Activated CD4-positive, alpha-beta T cell treated with anti-CD3 and anti-CD28 coated beads for 4 hours (primary cell): ENCODE measurements at places on chromosomes 13 and 19.
A peak's percentile ranks its signal among the peaks of the same experiment; 100 is the strongest.

DNA sequence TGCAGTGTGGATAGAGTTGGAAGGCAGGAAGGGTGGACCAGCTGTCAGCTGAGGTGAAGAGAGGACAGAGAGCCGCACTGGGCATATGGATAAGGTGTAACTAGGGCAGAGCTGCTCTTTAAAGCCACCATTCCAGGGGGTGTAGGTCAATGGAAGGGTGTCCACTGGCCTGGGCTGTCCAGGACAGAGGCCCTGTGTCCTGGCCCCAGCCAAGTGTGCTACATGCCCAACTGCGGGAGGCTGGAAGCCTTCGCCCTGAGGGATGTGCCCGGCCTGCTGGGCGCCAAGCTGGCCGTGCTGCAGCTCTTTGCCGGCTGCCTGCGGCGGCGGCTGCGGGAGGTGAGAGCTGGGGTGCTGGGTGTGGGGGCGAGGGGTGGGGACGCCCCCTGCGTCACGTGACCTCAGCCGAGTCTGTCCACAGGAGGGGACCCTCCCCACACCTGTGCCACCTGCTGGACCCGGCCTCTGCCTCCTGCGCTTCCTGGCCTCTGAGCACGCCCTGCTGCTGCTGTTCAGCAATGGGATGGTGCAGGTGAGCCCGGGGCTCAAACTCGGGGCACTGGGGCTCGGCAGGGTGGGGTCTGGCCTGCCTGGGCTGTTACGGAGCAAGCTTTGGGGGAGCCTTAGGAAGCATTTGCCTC, 9.8 kb downstream of the PLK5 start:
- DNase-seq, result no peak

DNA sequence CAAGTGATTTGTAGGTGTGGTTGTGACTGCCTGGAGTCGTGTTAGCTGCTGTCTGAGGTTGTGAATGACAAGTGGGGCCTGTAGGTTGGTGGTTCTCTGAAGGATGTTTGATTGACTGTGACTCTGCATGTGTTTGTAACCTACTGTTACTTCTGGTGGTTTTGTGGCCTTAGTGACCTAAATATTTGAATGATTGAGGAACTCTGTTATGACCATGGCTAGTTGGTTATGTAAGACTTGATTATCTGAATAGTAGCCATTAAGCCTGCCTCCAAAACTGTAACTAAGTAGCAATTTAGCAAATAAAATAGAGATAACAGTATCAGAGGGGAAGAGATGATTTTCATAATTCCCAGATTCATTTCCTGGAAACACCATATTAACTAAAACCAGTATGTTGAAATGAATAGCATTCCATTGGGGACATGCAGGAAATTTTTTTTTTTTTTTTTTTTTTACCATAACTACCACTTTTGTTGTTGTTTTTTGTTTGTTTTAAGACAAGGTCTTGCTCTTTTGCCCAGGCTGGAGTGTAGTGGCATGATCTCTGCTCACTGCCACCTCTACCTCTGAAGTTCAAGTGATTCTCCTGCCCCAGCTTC, 865 bp downstream of the ZNF382 start:
- no peak for DNase-seq

DNA sequence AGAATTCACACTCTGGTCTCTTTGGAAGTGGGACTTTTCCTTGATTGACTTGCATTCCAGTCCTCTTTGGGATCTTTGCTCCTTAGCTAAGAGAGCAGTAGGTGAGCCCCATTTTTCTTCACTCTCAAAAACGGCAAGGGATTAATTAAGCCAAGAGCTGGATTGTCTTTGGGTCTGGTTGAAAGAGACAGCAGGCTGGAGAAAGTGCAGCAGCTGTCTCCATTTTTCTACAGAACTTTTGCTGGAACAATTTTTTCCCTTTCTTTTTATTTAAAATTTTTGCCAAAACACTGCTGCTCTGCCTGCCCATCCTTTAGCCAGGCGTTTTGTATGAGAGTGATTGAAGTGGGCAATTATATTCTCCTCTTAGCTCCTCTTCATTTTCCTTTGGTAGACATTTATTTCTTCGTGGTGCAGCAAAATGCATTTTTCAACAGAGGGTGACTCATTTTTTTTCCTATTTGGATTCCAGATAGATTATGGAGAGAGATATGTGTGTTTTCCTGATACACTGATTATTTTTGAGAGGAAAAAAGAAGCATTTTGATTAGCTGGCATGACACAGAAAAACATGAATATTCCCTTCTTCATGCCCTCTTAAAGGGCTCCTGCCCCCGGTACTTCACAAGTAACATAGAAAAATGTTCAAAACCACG, 371.2 kb upstream of the NBEA start:
- DNase-seq, result no peak

DNA sequence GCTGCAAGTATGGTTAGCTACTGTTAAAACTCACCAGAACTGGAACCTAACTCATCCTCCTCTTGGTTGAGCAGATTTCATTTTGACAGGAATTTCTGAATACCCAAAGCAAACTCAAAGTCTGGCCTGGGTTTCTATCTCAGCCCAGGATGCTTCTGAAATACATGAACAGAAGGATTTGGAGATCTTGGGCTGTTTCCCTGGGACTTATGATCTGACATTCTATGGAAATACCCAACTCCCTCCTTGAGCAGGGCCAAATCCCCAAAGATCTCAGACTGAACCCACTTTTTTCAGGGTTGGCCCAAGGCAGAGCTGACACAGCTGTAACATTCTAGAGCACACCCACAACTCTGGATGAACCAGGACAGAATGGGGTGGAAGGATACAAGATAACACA, 1.1 kb upstream of the ITM2B start:
- no peak for DNase-seq

- no peak for DNase-seq
Measured at GRCh38 chr13:64801768-64802167, 2428.4 kb downstream of the PCDH9 start.

- no peak for DNase-seq
Measured at GRCh38 chr13:28704282-28704681, 14.5 kb downstream of the SLC46A3 start.

DNA sequence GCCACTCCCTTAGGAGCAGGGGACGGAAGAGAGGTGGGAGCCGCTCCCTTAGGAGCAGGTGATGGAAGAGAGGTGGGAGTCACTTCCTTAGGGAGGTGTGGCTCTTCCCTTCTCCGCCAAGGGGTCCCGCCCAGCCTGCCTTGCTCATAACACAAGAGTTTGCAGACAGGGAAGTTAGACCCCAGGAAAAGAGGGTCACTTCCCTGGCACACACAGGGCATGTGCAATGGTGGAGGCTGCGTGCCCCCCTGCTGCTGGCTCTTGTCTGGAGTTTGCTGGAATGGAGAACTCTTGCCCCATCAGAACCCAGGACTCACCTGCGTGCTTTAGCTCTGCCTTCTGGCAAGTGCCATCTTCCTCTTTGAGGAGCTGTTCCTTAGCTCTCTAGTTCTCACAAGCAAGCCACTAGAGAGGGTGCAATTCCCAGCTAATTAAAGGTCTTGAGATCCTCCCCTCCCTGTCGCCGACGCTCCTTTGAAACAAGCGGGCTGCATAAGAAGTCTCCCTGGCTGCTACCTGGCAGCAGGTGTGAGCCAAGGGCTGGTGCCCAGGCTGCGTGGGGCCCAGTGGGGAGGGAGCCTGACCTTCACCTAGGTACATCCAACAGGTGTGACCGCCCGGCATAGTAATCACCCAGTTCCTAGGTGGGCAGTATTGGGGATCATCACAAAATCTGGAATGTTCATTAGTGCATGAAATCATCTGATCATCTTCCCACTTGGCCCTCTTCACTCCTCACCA, 281.6 kb downstream of the ZNF536 start:
- no peak for DNase-seq

GRCh38 chr13:80462567-80462966, 121.6 kb upstream of the SPRY2 start:
- DNase-seq, result no peak

- no peak for DNase-seq
Measured at GRCh38 chr13:78657699-78658629, 991 bp downstream of the OBI1 start.

GRCh38 chr19:49368711-49369358, 5.2 kb downstream of the DKKL1 start:
- no peak for DNase-seq

DNA sequence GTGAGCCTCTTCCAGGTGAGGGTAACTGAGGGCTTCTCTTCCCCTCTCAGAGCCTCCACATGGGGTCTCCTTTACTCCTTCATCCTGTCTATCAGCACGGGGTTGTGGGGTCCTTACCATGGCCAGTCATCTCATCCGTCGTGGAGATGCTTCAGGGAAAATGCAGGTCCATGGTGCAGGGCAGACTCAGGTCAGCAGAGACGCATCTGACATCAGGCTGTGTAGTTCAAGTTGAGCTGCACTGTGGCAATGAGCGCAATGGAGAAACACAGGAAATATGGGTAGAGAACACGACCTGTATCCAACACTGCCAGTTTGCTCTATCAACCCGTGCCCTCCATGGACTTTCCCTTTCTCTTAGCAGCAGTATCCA, 13.9 kb downstream of the LILRA5 start:
- DNase-seq, result no peak

- no peak for DNase-seq
Measured at GRCh38 chr19:38170334-38170733, 53.7 kb downstream of the DPF1 start.

GRCh38 chr19:55253842-55254624, 4.8 kb downstream of the PPP6R1 start:
- peak; percentile 62 for DNase-seq

GRCh38 chr13:77720988-77721387, 23.5 kb downstream of the SLAIN1 start:
- no peak for DNase-seq

DNA sequence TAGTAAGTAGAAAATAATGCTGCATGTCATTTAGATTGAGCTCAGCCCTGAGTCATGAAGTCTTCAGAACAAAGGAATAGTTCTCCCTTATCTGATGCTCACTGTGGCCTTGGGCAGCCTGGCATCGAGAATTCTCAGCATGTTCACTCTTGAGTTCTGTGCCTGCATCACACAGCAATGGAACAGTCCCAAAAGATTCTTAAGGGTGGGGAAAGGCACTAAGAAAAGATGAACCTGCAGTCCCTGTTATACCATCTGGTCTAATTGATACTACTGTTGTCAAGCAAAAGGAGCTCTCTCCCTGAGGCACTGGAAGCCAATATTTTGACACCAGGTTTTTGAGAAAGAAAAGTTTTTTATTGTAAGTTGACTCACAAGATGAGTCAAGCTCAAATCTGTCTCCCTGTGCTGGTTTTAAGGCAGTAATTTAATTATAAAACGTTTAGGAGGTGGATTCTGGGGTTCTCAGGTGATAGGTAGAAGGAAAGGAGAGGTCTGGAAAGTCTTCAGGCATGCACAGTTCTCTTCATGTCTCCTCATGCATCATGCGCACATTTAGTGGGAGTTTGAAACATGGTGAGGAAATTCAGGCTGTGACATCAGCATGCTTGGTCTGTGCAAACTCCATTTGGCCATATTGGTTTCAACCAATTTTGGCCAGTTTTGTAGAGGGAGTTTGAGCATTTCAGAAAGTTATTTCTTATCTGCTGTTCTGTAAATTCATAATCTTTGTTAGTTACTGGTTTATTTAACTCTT, 38.1 kb upstream of the ZNF766 start:
- no peak for DNase-seq

DNA sequence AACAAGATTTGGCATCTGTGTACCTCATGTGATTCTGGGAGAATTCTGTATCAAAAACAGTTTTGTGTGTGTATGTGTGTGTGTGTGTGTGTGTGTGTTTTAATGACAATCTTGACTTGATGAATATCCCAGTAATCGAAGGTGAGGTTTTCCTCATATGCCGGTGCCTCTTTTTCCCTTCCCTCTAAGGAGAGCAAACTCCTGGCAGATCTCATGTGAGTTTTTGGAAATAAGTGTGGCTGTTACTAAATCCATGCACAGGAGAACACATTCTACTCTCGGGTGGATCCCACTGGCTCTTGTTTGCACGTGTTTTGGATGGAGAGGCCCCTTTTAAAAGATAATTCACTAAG, 29.0 kb upstream of the CEBPG start:
- DNase-seq, result no peak

GRCh38 chr19:46944918-46945628, 74.6 kb upstream of the NPAS1 start:
- DNase-seq, result no peak

DNA sequence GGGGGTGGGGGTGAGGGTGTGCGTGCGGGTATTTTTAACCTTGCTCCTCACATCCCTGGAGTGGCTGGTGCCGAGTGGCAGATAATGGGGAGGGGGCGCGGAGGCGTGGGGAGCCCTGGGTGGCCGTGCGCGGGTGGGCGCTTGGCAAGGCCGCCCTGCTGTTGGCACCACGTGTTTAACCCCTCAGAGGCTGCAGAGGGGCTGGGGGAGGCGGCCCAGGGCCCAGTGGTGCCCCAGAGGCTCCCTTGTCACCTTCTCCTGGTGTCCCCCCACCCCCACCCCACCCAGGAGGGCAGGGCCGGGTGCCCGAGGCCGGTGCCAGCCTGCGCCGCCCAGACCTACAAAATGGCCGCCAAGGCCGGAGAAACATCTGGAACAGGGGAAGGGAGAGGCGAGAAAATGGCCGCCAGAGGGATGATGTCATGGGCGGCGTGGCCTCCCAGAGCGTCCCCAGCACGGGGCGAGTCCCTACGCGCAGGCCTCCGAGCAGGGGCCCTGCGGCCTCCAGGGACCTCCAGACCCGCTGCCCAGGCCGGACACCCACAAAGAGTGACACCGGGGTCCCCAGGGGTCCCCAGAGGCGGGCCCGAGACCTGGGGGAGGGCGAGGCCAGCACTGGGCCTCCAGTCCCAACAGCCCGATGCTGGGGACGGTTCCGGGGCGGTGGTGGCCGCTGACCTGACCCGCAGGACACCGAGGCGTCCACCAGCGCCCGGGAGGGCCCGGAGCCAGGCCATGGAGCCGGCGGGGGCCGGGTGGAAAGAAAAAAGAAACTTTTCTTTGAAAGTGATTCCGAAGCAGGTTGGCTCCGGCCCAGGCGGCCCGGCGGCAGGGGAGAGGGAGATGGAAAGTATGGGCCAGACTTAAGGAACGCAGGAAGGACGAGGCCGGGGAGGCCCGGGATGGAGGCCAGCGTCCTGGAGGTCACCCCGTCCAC, 38.2 kb downstream of the NFIC start:
- DNase-seq, result no peak

DNA sequence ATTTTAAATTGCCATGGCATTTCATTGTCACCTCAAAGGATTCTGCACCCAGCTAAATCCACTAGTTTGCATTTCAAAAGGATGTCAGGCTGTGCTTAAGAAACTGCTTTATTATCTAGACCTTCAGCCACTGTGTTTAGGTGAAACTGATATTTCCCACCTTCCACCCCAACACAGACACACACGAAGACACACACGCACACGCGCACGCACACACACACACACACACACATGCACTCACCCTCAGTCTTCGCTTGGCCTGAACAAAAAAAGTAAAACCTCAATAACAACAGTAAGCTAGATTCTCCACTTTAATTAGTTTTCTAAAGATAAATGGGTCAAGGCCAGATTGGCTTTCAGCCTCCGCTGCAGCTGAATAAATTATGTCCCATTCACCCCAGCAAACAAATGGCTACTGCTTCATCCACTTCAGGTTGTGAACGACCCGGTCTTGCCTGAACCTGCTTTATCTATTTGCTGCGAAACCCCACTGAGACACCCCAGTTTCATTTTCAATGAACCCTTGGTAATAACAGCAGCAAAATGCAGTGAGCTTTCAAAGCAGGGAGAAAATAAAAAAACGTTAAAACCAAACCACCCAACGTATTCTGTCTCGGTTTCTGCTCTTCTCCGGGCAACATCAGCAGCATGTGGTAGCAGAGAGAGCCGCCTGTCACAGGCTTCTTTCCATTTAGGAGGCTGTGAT, 166.8 kb downstream of the DCT start:
- no peak for DNase-seq

GRCh38 chr13:111005364-111005763, 90.5 kb upstream of the ANKRD10 start:
- DNase-seq, result no peak

GRCh38 chr13:31824705-31825517, 85.6 kb downstream of the RXFP2 start:
- DNase-seq, result no peak
